Kidney (tissue), 22 donors: ENCODE measurements at places on chromosomes 4 and X. TPM values are rescaled to one million over a fixed set of nuclear protein-coding genes. Genes with fewer than 3 reads are reported as not detected.
A peak's percentile ranks its signal among the peaks of the same experiment; 100 is the strongest.

- DNase-seq = no peak
Measured at GRCh38 chrX:24350217-24350616, 10.2 kb upstream of the SUPT20HL1 start.

- DNase-seq = no peak
Measured at GRCh38 chr4:36891971-36892370, 352.6 kb upstream of the NWD2 start.

GRCh38 chr4:144592264-144592663, 53.7 kb upstream of the HHIP start:
- DNase-seq = no peak

DNA sequence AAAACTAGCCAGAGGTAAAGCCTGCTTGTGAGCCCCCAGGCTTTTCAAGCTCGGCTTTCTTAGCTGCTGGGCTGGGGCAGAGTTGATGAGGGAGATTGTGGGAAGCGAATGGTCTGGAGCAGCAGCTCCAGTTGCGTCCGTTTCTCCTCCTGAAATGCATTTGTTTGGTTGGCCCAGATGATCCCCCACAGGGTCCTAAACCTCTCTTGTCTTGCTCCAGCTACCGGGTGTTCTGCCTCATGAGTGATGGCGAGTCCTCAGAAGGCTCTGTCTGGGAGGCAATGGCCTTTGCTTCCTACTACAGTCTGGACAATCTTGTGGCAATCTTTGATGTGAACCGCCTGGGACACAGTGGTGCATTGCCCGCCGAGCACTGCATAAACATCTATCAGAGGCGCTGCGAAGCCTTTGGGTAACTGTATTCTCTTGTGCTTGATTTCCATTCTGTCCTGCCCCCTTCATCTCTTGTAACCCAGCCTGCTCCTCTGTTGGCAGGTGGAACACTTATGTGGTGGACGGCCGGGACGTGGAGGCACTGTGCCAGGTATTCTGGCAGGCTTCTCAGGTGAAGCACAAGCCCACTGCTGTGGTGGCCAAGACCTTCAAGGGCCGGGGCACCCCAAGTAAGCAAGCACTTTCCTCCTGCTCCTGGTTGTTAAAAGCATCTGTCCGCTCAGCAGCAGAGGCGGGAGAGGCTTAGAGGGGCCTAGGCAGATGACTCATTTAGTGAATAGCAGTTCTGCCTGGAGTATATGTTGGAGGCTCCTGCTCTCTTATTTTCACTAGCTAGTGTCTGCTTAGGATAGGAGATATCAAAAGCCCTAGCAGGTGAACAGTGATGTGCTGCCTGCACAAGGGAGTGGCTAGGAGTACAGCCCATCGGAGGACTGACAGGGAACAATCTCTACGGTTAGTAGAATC, 15.3 kb downstream of the TKTL1 start:
- no peak for DNase-seq

- peak; percentile 31 for DNase-seq
Measured at GRCh38 chrX:100368167-100368566, 41.9 kb downstream of the PCDH19 start.

DNA sequence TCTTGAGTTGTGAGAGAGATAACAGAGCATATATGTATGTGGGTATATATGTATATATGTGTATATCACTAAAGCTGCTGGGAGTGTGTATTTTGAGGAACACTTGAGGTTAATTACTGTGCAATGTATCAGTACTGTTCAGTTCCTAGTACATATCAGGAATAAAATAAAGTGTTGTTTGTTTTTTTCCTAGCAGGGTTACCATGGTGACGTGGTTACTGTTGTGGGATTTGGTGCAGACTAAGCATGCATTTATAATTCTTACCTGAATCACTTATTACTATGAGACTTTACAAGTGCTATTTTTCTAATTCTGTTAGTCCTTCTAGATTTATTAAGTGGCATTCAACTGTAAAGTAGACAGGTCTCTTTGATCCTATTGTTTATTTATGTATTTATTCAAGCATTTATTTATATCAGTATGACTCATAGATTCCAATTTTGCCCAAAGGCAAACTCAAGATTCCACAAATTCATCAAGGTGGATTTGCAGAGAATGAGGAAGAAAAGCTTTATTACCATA, 26.9 kb upstream of the BEX4 start:
- peak; percentile 19 for DNase-seq

- DNase-seq = peak; percentile 75
Measured at GRCh38 chr4:180664766-180665368, 1578.3 kb upstream of the TENM3 start.

ANKRD37 gene
- total RNA-seq = 13.0 TPM

RHOXF1 gene
- 0.79 TPM for total RNA-seq

PPEF1 gene
- 0.63 TPM for total RNA-seq

GRIA2 gene
- 0.54 TPM for total RNA-seq
